ENCODE measurements at places on chromosomes 12 and 14.

- no peak for DNase-seq
Observed at GRCh38 chr12:89552376-89552775, 26.5 kb upstream of the POC1B start.

- no peak for DNase-seq
Observed at GRCh38 chr12:82817368-82817767, 130.7 kb downstream of the TMTC2 start.

GRCh38 chr14:61678975-61679374 lies 16.3 kb upstream of the HIF1A start:
- DNase-seq: no peak

DNA sequence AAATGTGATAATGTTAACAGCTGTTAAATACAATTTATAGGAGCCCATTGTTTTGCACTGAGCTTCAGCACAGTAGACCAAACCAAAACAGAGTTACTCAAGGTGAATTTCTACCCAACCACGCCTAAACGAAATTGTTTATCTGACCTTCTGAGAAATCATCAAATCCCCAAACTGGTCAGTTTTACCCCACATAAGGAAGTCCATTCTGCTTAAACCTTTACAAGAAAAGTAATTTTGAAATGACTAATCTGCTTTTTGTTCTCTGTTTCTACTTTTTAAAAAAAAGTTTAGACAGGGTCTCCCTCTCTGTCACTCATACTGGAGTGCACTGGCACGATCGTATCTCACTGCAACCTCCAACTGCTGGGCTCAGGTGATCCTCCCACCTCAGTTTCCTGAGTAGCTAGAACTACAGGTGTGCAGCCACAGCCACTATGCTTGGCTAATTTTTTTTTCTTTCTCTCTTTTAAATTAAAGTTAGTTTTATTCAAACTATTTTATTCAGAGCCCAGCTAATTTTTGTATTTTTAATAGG lies 1.4 kb upstream of the RNF10 start:
- DNase-seq: no peak

DNA sequence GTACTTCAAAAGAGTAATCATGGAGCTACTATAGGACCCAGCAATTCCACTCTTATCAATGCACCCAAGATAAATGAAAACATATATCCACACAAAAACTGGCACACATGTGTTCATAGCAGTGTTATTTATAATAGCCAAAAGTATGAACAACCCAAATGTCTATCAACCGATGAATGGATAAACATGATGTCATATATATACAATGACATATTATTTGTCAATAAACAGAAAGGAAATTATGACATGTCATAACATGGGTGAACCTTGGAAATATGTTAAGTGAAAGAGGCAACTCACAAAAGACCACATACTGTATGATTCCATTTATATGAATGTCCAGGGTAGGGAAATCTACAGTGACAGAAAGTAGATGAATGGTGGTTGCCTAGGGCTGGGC lies 347.1 kb upstream of the DDHD1 start:
- DNase-seq: no peak

DNA sequence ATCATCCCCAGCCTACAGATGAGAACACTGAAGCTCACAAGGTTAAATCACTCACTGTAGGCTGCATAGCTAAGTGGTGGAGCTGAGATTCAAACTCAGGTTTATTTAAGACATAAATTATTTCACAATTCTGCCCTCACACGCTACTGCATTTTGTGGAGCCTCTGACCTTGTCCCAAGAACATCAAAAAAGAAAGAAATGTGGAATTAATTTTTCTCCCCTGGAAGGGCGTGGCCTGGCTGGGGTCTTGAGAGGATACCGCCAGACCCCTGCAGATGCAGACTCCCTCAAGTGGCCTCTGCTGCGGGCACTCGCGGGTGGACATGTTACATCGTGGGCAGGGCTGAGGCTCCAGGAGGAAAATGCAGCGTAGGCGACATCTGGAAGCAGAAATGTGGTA lies 40.6 kb downstream of the LTBP2 start:
- no peak for DNase-seq

DNA sequence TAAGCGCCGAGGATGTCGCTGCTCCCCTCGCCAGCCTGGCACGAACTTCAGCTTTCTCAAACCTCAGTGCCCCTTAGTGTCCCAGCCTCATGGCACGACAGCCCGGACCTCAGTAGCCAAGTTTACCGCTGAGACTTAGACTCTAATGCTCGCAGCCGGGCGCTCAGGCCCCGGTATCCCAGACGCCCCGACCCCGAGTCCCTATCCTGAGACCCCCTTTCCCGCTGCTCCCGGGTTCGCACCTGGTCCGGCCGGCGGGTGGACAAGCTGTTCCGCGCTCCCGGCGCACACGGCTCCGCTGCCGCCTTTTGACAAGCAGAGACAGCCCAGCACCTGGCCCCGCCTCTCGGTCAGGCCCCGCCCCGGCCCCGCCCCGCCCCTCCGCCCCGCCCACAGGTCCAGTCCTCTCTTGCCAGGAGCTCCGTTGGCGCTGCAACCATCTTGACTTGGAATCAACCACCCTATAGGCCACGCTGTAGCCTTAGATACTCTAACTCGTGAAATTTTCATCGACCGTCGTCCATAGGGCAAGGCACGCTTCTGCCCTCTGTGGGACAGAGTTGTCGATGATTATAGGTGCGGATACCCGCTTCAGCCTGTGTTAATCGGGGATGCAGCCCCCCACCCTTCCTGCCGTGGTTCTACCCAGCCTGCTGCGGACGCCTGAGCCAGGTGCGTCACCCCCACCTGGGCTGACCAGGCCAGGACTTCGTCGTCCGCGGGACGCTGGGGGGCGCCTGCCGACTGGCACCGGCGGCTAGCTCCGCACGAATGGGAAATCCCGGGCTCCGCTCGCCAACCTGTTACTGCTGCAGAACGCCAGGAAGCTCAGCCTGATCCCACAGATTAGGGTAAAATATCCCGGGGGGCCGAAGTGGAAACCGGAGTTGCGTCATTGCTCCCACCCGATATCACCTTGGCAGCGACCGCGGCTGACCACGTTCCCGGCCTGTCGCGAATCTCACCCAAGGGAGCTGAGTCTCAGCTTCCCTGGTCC lies at the start of gene VDR:
VDR (minus strand) TSS at position 282 of the 997 bp plus-strand sequence. CDS start 25,881 bp downstream, outside the sequence.
- no peak for DNase-seq

- no peak for DNase-seq
Observed at GRCh38 chr12:53564941-53565340, 57.7 kb upstream of the NPFF start.

DNA sequence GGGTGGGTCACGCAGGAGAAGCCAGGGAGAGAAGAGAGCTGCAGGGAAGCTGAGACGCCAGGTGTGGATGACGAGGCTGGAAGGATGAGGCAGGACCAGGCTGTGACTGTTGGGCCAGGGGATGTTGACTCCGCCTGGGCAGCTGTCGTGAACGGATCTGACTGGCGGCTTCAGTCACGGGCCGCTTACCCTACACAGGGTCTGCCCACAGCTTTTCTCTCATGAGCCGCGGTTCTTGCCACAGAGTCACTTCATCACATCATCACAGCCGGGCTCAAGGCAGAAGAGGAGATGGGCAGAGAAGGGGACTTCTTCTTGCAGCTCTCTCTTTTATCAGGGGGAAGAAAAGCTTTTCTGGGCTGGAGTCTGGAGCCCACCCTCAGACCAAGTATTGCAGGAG lies 7.7 kb downstream of the CLBA1 start:
- no peak for DNase-seq

GRCh38 chr12:128178966-128179365 lies 88.0 kb upstream of the TMEM132C start:
- no peak for DNase-seq

DNA sequence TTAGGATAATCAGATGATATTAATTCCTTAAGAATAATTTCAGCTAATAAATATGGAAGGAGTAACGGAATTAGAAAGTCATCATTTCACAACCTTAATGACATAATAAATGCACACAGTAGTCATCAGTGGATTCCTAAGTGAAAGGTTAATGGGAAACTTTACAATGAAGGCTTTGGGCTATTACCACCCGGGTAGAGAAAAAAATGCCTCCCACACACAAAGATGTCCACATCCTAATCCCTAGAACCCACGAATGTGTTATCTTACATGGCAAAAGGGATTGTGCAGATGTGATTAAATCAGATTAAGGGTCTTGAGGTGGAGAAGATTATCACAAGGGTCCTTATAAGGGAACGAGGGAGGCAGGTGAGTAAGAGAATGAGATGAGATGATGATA lies 5.6 kb downstream of the TMED10 start:
- no peak for DNase-seq

GRCh38 chr14:38108681-38109080 lies 99.0 kb upstream of the SSTR1 start:
- no peak for DNase-seq

GRCh38 chr12:79424109-79424721 lies 266.5 kb downstream of the PAWR start:
- DNase-seq: no peak

- DNase-seq: no peak
Observed at GRCh38 chr12:90682398-90682797, 272.6 kb downstream of the CCER1 start.

DNA sequence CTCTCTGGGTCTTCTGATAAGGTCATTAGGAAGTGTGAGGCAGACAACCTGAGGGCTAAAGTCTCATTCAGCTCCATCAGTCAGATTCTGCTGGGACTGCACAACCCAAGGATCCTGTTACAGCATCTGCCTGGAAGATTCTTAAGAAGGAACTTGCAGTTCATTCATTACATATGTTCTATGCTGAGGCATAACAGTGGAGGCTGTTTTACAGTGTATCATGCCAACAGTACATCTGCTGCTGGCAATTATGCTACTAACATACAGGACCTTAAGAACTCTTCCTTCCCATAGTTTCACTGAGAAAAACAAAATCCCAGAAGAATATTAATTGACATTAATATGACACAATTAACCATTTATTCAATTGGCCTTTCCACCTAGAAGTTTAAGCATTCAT lies 968.6 kb downstream of the DIO2 start:
- no peak for DNase-seq

DNA sequence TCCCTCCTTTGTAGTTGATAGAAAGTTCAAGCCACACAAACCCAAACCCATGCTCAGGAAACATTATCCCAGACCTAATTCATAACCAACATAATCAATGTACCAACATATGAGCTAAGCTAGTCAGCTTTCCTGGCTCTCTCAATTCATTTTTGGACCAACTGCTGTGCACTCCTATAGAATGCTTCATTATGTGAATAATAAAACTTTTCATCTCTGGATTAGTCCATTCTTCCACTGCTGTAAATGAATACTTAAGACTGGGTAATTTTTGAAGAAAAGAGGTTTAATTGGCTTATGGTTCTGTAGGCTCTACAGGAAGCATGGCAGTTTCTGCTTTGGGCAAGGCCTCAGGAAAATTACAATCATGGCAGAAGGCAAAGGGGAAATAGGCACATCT lies 651.9 kb downstream of the RERGL start:
- no peak for DNase-seq

GRCh38 chr14:52821805-52822250 lies 30.4 kb upstream of the GNPNAT1 start:
- no peak for DNase-seq

DNA sequence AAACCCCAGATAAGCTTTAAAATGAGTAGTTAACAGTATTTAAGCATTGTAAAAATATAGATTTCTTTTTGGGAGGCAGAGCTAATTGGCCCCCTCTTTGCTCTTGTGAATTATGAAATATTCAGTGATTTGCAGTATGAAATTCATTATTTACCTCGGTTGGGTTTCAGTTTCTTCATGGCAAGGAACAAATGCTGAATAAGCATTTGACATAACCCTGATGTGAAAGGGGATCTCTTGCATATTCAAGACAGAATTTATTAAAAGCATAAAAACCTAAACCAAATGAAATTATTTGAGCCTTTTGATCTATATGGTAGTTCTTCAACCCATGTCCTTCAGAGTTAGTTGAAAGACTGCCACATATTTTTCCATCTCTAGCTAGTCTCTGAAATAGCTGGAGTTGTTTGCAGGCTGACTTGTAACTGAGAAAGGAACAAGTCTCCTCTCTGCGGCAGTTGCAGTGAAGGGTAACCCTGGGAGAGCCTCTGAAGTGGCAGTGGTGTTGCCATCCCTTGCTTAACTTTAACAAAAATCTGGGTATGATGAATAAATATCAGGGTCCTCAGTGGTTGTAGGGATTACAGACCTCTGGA lies 690 bp downstream of the AKAP6 start:
- no peak for DNase-seq

- DNase-seq: no peak
Observed at GRCh38 chr12:112564160-112564784, 145.5 kb downstream of the PTPN11 start.

GRCh38 chr12:102950107-102950949 lies 7.1 kb upstream of the ASCL1 start:
- DNase-seq: no peak

- DNase-seq: no peak
Observed at GRCh38 chr14:104401785-104402184, 177.8 kb upstream of the C14orf180 start.

DNA sequence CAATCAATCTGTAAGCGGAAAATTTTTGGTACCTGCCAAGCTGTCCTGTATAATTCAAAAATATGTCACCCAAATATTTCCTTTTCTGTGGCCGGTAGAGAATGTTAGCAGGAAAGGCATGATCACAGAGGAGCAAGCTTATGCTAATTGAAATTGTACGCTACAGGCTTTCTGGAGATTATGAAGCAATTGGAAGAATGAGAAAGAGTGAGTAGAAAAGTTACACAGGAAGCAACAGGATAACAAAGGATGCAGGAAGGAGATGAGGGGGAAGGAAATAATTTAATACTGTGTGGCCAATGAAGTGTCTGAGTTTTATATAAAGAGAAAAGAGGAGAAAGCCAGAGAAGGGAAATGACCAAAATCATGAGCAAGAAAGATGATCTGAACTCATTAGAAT lies 627.2 kb upstream of the STXBP6 start:
- no peak for DNase-seq

Data from GM12864 (cell line).